Renal cortex interstitium (tissue), 15 donors: ENCODE measurements at places on chromosomes 7 and 10. TPM values are rescaled to one million over a fixed set of nuclear protein-coding genes. Genes with fewer than 3 reads are reported as not detected.

- no peak for DNase-seq
Observed at GRCh38 chr7:116443646-116444045, 55.9 kb upstream of the CAV2 start.

DNA sequence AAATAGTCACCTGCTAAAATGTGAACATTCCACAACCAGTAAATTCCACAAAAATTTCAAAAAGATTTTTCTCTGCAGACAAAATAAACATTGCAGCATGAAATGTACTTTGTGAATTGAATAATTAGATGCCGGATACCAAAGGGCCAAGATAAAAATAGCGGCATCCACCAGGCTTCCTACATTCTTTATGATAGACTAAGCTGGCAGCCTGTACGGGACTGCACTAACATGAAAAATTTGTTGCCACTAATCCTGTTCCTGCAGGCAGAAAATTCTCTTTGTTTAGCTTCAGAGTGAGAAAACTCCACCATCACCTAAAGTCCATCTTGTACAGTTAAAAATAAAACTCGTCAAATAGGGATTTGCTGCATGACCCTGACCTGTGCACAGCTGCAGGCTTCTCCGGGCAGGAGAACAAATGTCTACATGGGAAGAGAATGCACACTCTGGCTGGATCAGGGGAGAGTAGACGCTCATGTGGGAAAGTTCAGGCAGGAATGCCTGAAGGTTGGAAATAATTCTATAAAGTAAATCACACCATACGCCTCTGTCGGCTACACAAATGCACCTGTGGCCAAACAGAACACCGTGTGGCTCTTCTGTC lies 15.6 kb upstream of the ADO start:
- DNase-seq, result no peak

DNA sequence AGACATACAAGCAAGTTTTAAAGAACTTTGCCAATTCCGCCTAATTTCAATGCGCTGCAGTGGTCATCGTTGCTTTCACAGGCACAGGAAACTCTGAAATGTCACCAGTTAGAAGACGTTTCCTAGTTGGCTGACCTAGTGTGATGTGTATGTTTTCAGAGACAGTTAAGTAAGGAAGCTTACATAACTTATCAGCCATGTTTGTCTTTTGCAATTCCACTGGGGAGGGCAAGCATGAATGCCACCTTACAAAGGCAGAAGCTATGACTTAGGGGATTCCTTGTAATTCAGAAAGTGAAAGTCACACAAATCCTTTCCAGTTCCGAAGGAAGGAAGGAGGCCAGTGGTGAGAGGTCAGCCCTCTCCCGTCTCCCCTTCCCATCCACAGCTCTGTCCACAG lies 15.0 kb upstream of the NPS start:
- DNase-seq, result no peak

GRCh38 chr7:37310327-37311080 lies 138.2 kb downstream of the ELMO1 start:
- DNase-seq, result no peak

DNA sequence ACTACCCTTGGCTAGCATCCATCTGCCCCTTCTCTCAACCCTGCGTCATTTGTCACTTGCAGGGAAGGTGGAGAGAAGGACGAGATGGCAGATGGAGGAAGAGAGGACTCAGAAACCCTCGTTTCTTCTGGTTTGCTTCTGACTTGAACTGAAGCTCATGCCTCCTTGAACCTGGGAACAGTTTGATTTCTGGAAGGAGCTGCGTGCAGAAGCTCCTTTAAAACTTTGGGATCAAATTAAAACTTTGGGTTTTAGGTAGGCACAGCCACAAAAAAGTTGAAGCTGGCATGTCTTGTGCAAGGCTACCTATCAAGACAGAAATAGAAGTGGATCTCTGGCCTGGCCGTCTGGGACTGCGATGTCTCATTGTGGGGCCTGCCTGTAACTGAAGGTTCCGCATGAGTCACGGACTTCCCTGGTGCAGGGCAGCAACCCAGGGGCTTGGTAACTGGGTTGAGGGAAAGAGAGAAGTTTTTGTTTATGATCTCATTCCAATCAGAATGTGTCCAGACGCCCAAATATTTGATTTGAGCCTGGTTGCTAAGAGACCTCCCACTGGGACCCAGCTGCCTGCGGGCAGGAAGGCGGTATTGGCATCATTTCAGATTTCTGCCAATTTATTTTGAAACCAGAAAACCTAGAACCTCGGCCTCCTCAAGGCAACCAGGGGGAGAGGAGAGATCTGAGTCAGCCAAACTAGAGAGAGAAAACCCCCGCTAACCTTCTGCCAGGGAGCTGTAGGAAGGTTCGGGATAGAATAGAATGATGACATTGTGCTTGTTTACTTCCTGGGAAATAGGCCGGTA lies 15.8 kb upstream of the CAMK1D start:
- no peak for DNase-seq

- no peak for DNase-seq
Observed at GRCh38 chr7:129103561-129104324, 40.8 kb upstream of the TSPAN33 start.

GRCh38 chr10:109534193-109534592 lies 389.1 kb downstream of the XPNPEP1 start:
- no peak for DNase-seq

DNA sequence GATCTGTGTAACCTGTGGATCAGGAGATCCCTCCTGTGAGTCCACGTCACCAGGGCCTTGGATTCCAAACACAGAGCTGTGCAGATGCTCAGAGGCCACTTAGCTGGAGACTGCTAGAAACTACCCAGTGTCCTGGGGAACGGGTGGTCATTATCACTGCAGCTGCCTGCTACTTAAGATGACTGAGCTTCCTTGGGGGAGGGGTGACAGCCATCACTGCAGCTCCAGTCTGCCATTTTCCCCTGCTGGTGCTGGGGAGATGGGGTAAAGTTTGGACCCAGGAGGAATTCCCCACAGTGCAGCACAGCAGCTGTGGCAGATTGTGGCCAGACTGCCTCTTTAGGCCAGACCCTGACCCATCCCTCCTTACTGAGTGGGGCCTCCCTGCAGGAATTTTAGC lies 78.8 kb upstream of the VOPP1 start:
- DNase-seq, result no peak

GRCh38 chr7:20831451-20831850 lies 44.8 kb upstream of the SP8 start:
- DNase-seq, result no peak

DNA sequence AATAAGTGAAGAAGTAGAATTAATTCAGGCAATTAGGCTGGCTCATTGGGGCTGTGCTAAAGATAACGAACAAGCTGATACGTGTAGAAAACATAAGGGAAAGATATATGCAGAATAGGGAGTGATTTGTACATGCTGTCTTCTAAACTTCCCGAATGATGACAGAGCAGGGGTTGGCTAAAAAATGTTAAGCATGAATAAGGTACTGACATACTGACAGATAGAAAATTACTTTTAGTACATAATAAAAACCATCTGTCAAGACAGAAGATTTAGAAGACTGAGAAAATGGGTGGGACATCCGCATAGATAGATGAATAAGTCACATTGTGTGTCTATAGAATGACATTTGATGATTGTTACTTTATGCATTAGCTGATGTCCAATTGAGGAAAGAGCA lies 158.8 kb upstream of the ZNF804B start:
- no peak for DNase-seq

- no peak for DNase-seq
Observed at GRCh38 chr10:131570716-131571307, 259.3 kb upstream of the TCERG1L start.

- DNase-seq, result no peak
Observed at GRCh38 chr10:44168478-44168877, 216.4 kb downstream of the CXCL12 start.

DNA sequence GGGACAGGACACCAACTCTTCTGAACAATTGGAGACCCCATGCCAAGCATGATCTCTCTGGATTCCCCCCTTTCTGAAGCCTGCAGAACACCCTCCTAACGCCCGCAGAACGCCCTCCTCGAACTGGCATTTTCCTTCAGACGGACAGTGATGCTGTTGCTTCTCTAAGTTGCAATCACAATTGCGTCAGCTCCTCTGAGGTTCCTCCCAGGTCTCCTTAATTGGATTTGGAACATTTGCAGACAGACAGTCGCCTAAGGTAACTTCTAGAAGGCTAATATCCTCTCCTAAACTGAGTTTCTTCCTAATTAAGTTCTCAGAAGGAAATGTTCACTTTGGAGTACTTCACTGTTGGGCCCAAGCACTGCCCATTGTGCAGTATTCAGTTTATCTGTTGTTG lies 20.5 kb upstream of the SERPINE1 start:
- no peak for DNase-seq

- peak; percentile 51 for DNase-seq
Observed at GRCh38 chr10:86671985-86672710, 3.8 kb downstream of the LDB3 start.

- no peak for DNase-seq
Observed at GRCh38 chr10:43892062-43892770, 243.5 kb upstream of the ZNF32 start.

- DNase-seq, result no peak
Observed at GRCh38 chr7:93004906-93005305, 112.9 kb downstream of the SAMD9 start.

DNA sequence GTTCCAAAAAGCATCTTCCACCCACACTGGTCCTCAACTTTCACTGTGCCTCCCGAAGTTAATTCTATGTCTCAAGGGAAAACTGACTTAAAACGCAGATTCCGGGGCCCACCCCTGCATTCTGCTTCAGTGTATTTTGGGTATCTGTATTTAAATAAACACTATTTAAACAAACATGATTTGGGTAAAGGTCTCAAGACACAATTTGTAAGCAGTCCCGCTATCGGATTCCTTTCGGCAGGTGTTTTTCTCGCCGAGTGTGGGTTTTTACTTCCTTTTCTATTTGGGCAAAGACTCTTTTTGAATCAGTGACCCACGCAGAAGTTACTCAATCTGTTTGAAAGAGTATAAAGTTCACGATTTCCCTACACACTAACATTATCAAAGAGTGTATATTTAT lies 1.2 kb downstream of the PDIA4 start:
- DNase-seq, result no peak

DNA sequence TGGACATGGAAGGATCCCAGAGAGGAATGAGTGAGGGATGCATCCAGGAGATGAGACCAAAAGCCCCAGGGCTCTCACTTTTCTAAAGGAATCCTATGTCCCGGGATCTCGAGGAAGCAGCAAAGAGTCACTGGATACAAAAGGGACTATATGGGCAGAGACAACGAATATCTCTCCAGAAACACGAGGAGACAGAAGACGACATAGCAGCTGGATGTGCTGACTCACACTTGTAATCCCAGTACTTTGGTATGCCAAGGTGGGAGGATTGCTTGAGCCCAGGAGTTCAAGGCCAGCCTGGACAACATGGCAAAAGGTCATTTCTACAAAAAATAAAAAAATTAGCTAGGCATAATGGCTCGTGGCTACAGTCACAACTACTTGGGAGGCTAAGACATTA lies 24.7 kb upstream of the MSMB start:
- no peak for DNase-seq

GRCh38 chr10:60387531-60387930 lies 2.1 kb downstream of the ANK3 start:
- peak; percentile 41 for DNase-seq

GRCh38 chr7:134931487-134931886 lies 54.8 kb upstream of the AGBL3 start:
- DNase-seq, result no peak

DNA sequence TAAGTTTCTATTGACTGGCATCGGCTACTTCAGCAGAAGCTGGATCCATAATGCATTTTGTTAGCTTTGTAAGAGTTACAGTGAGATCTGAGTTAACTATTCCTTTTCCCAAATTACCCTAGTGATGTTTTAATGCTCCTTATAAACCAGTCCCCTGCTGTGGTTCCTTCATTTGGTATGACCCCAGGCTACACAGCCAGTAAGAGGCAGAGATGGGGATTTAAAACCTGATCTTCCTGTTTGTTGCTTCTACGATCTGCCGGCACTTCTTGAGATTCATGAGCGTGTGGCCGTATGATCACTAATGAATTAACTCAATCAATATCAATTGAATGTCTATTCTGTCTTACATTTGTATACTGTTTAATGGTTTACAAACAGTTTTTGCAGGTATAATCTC lies 86.1 kb downstream of the CACNB2 start:
- no peak for DNase-seq

DNA sequence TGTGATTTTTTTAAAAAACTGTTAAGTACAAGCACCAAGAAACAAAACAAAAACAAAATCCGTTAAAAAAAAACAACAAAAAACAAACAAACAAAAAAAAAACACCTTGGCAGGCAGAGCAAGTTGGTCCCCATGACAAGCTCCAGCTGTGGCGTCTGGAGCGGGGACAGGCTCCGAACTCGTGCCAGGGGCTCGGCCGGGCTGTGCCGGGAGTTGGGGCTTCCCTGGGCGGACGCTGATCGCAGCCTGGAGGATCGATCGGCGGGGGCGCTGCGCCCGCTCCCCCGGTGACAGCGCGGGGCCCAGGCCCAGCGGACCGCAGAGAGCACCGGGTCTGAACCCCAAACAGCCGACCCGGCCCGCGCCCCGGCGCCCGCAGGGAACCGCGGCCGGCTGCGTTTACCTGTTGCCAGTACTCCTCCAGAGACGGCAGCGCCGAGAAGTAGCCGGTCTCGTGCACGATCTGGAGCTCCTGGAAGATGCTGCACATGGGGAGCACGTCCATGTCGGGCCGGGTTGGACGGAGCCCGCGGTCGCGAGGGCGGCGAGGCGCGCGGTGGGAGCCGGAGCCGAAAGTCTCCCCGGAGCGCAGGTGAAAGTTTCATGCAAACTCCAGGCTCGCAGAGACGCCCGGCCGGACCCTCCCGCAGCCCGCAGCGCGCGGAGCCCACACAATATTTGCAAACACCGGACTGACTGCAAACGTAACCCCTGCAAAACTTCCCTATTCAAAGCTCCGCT lies at the start of gene KLF6:
Gene KLF6, minus strand, starts transcription at position 700 of the 741 bp plus-strand sequence. Its CDS starts 195 bp downstream, at position 505.
- DNase-seq, result peak; percentile 51

DNA sequence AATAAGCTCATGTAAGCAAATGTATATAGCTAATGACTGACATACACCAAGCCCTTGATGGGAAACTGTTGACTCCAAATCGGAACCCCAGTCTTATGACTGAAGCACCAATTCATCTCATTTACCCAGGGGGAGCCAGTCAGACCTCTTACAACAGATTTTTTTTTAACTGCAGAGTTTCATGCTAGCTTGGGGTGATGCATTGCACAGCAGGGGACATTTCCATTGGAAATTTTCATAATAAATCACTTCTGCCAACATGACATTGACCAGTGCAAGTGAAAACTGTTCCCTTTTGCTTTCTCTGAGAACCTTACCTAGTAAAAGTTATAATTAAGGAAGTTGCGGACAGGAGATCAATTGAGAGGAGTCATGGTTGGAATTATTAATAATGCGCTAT lies 137.0 kb upstream of the VWC2 start:
- DNase-seq, result no peak

MLLT10 gene
- 45.1 TPM for polyA plus RNA-seq

GIMAP6 gene
- polyA plus RNA-seq, result 13.0 TPM

TCAF2 gene
- polyA plus RNA-seq, result 3.8 TPM

MSMB gene
- not detected for polyA plus RNA-seq

GNAI1 gene
- polyA plus RNA-seq, result 156 TPM

GHRHR gene
- 0.14 TPM for polyA plus RNA-seq

EBLN1 gene
- polyA plus RNA-seq, result not detected

PSD gene
- 12.2 TPM for polyA plus RNA-seq

SNCG gene
- polyA plus RNA-seq, result 11.6 TPM

DHX32 gene
- polyA plus RNA-seq, result 25.8 TPM

STEAP2 gene
- polyA plus RNA-seq, result 11.4 TPM

IFIT3 gene
- 16.6 TPM for polyA plus RNA-seq

TLX1 gene
- polyA plus RNA-seq, result not detected

ZNF32 gene
- polyA plus RNA-seq, result 69.5 TPM

TMEM270 gene
- 0.21 TPM for polyA plus RNA-seq

AKR1C4 gene
- polyA plus RNA-seq, result not detected
